ENCODE measurements at places on chromosomes 2 and 18.
A peak's percentile ranks its signal among the peaks of the same experiment; 100 is the strongest.

GRCh38 chr18:4547126-4547525 is 92.0 kb upstream of the DLGAP1 start:
- no peak for DNase-seq
- no peaks in the 10 kb centered on the region for H3K36me3 ChIP-seq
- H3K27ac ChIP-seq = no peak overlapping the region
- H3K27me3 ChIP-seq = no peaks in the 10 kb centered on the region
- H3K4me1 ChIP-seq = no peaks in the 10 kb centered on the region
- H3K4me3 ChIP-seq = no peak overlapping the region

DNA sequence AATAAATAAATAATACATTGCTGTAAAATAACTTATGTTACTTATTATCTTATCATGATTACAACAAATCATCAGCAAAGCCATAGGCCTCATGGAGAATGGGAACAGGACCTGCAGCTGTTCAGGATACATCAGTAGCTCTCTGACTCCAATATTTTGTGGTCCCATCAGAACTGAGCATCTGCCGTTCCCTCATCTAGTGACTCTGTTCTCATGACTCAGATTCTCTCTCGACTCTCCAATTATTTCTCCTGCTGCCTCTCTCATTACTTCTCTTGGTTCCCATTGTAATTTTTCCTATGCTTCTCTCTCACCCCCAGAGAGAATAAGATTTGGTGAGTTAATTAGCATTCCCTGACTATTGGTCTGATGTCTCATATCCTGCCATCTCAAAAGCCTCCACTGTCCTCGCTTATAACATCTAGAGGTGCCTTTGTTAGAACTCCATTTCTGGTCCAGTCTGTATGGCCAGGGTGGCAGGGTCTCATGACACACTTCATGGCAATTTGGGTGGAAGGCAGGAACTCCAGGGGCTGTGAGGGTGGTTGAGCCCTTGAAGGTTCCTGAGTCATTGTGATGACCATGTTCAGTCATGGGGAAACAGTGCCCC is 78.0 kb upstream of the TANC1 start:
- H3K27me3 ChIP-seq = no peaks in the 10 kb centered on the region
- DNase-seq = no peak
- H3K36me3 ChIP-seq = no peaks in the 10 kb centered on the region

GRCh38 chr2:16654833-16655444 is 10.7 kb downstream of the CYRIA start:
- no peak for DNase-seq
- no peak overlapping the region for H3K27ac ChIP-seq
- no peak overlapping the region for H3K4me3 ChIP-seq
- no peaks in the 10 kb centered on the region for H3K36me3 ChIP-seq

DNA sequence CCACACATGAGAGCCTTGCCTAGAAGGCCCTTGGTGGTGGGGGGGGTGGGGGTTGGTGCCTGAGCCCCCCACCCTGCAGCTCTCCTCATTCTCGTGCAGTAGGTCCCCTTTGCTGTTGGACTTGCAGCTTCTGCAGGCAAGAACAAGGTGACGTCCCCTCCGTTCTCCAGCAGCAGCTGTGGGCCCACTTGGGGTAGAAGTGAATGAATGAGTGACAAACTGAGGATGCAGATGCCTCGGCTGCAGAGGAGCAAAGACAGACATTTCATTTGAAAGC is 88.6 kb upstream of the CTDP1 start:
- no peaks in the 10 kb centered on the region for H3K36me3 ChIP-seq
- DNase-seq = no peak
- H3K4me1 ChIP-seq = no peaks in the 10 kb centered on the region
- H3K27me3 ChIP-seq = no peaks in the 10 kb centered on the region
- no peak overlapping the region for H3K27ac ChIP-seq

DNA sequence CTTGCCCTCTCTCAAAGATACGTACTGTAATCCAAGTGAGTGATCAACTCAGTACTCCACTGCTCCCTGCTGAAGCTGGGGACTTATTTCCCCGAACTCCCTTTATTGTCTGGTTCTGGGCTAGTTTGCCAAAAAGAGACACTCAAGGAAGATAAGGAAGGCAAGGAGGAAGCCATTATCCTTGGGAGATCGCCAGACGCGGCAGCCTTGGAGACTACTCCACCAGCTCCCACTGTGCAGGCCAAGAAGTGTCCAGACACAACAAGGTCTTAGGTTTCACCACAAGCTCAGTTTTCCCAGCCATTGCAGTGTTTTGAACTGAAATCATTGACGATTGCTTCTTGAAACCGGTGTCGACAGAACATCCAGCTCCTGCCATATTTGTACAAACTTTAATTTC is 439.6 kb upstream of the UBE2E3 start:
- H3K4me3 ChIP-seq = no peak overlapping the region
- no peaks in the 10 kb centered on the region for H3K36me3 ChIP-seq
- DNase-seq = no peak
- peaks cover 9% of the 10 kb centered on the region for H3K4me1 ChIP-seq

DNA sequence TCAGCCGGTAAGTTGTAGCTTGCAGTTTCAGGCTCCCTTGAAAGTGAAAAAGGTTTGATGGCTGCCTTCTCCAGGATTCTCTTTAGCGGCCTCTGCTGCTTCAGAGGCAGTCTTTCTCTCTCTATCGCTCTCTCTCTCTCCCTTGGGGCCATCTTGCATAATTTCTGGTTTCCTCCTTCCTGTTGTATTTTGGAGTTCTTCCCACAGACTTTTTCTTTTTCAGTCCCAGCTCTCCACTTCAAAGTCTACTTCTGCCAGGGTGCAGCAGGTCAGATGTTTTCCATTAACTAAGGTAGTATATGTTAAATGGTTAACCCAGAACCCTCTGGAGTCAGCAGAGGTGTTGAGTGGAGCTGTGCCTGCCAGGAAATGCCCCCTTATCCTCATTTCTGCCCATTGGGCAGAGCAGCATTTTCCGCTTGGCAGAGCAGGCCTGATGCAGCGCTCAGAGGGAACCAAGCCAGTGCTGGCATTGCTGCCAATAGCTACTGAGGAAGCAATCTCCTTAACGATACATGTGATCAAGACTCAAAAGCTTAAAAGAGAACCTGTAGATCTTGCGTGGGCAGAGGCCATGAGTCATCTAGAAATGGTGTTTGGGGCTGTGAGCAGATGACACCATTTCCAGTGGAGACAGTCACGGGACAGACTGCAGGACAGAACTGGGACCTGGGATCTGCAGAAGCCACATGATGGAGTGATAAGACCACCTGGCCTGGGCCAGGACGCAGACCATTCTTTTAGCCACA is 20.8 kb downstream of the DBI start:
- H3K27ac ChIP-seq = no peak overlapping the region
- H3K4me3 ChIP-seq = no peak overlapping the region
- H3K36me3 ChIP-seq = no peaks in the 10 kb centered on the region
- H3K4me1 ChIP-seq = peaks cover 6% of the 10 kb centered on the region

DNA sequence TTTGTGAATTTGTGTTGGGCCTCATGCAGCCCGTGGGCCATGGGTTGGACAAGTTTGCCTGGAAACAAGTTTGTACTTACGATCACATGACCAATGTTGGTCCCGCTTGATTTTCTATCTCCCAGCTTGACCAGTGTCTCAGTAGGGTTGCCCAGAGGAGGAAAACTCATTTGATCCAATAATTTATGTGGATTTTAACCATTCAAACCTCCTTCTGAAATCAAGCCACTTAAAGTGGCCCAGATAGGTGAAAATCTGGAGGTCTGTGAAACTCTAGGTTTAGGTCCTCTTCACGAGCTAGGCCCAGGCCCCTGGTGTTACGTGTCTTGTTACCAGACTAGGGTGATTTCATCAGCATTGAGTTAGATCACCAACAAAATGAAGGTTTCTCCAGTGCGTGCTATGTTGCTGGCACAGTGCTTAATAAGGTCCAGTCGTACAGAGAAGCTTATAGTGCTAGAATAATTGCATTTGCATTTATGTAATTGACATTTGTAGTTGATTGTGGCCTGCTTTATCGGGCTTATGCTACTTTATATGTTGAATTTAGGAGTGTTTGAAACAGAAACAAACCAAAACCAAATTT is 4.4 kb downstream of the ACTR2 start:
- H3K27ac ChIP-seq = no peak overlapping the region
- H3K4me3 ChIP-seq = no peak overlapping the region
- no peaks in the 10 kb centered on the region for H3K27me3 ChIP-seq
- H3K4me1 ChIP-seq = peaks cover 43% of the 10 kb centered on the region
- peak; percentile 33 for DNase-seq

DNA sequence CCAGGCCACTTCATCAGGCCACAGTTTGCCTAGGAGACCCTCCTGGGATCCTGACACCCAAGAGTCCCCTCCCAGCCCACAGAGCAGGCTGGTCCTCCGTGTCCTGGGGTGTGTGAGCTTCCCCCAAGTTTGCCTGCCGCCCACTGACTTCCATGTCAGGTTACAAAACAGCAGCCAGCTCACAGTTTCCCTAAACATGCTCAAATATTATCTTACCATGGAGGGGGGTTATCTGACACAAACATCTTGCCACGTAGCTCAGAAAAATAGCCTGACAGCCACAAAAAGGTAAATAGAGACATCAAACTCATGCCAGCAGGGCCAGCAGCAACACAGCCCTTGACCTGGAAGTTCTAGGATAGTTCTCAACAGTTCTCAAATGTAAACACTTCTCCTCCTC is 346.5 kb downstream of the TNS1 start:
- H3K4me1 ChIP-seq = no peaks in the 10 kb centered on the region
- no peaks in the 10 kb centered on the region for H3K36me3 ChIP-seq
- H3K4me3 ChIP-seq = no peak overlapping the region
- H3K27me3 ChIP-seq = no peaks in the 10 kb centered on the region

DNA sequence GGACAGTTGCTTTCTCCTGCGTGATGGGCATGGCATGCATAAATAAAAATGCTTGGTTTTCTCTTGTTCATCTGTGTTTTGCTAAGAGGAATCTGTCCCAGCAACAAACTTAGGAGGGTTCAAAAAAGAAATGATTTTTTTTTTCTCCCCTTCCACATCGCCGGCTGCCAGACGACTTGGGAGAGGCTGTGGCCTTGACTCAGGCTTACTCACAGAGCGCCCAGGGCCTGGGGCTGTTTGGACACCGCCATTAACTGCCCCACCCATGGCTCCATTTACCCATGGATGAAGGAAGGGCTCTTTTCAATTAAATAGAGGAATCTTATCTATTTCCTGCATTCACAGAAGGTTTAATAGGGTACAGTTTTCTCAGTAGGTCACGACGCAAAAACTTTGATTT is 22.3 kb upstream of the SERPINB5 start:
- no peaks in the 10 kb centered on the region for H3K36me3 ChIP-seq
- H3K27ac ChIP-seq = no peak overlapping the region
- no peaks in the 10 kb centered on the region for H3K27me3 ChIP-seq
- H3K4me3 ChIP-seq = no peak overlapping the region

GRCh38 chr2:186725783-186726182 is 31.9 kb downstream of the FAM171B start:
- no peaks in the 10 kb centered on the region for H3K27me3 ChIP-seq
- H3K27ac ChIP-seq = no peak overlapping the region
- no peaks in the 10 kb centered on the region for H3K4me1 ChIP-seq
- H3K36me3 ChIP-seq = no peaks in the 10 kb centered on the region

GRCh38 chr2:85678377-85678776 is 10.4 kb upstream of the SFTPB start:
- H3K36me3 ChIP-seq = no peaks in the 10 kb centered on the region
- no peak overlapping the region for H3K4me3 ChIP-seq
- peak; percentile 44 for DNase-seq
- no peak overlapping the region for H3K27ac ChIP-seq

- no peak overlapping the region for H3K4me3 ChIP-seq
- no peak overlapping the region for H3K27ac ChIP-seq
- no peaks in the 10 kb centered on the region for H3K27me3 ChIP-seq
- H3K36me3 ChIP-seq = no peaks in the 10 kb centered on the region
Measured at GRCh38 chr2:2328848-2329247, 2.2 kb downstream of the MYT1L start.

DNA sequence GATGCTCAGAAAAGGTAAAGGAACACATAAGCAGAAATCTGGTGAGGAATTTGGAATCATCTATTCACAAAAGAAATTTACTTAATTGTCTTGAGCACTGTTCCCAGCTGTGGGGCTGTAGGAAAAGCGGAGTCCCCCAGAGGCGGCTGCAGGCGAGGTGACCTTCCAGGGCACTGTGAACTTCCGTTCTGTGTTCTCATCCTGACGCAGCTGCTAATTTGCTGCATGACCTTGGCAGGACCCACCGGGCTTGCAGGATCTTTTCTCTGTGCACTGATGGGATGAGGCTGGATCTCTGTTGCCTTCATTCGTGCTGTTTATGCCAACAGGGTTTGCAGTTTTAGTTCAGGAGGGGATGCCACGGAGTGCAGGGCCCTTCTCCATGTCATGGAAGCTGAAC is 301.9 kb upstream of the MYT1L start:
- H3K36me3 ChIP-seq = no peaks in the 10 kb centered on the region
- no peak overlapping the region for H3K4me3 ChIP-seq
- H3K27ac ChIP-seq = no peak overlapping the region
- H3K27me3 ChIP-seq = no peaks in the 10 kb centered on the region

DNA sequence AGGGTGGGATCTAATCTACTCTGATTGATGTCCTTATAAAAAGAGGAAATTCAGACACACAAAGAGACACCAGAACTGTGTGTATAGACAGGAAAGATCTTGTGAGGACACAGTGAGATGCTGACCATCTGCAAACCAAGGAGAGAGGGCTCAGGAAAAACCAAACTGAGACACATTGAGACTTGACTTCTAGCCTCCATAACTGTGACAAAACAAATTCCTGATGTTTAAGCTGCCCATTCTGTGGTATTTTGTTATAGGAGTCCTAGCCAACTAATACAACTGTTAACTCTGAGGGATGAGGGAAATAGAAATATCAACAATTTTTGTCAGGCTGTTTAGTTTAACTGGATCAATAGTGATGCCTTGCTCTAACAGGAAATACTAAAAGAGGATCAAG is 93.4 kb upstream of the COL3A1 start:
- H3K27ac ChIP-seq = no peak overlapping the region
- H3K36me3 ChIP-seq = no peaks in the 10 kb centered on the region
- H3K27me3 ChIP-seq = no peaks in the 10 kb centered on the region

- no peaks in the 10 kb centered on the region for H3K36me3 ChIP-seq
- H3K4me3 ChIP-seq = no peak overlapping the region
- DNase-seq = peak; percentile 74
- no peaks in the 10 kb centered on the region for H3K27me3 ChIP-seq
- peaks cover 6% of the 10 kb centered on the region for H3K4me1 ChIP-seq
- H3K27ac ChIP-seq = no peak overlapping the region
Measured at GRCh38 chr2:164737612-164738081, 104.0 kb downstream of the COBLL1 start.

- H3K27me3 ChIP-seq = no peaks in the 10 kb centered on the region
- no peak overlapping the region for H3K27ac ChIP-seq
- H3K4me1 ChIP-seq = no peaks in the 10 kb centered on the region
- DNase-seq = no peak
Measured at GRCh38 chr2:241109210-241110088, 7.4 kb upstream of the MTERF4 start.

- no peaks in the 10 kb centered on the region for H3K4me1 ChIP-seq
- no peak overlapping the region for H3K4me3 ChIP-seq
- H3K27me3 ChIP-seq = no peaks in the 10 kb centered on the region
- no peak overlapping the region for H3K27ac ChIP-seq
- peak; percentile 26 for DNase-seq
Measured at GRCh38 chr2:240639566-240639965, 14.3 kb downstream of the GPR35 start.

Measured in common myeloid progenitor, CD34-positive (primary cell).